CD4-positive, alpha-beta T cell treated with Interleukin-12 subunit alpha and Interleukin-12 subunit beta, for 1 hour (primary cell): ENCODE measurements at places on chromosomes 12 and 14.

GRCh38 chr14:61489932-61490331 lies 168.6 kb downstream of the PRKCH start:
- DNase-seq = no peak

DNA sequence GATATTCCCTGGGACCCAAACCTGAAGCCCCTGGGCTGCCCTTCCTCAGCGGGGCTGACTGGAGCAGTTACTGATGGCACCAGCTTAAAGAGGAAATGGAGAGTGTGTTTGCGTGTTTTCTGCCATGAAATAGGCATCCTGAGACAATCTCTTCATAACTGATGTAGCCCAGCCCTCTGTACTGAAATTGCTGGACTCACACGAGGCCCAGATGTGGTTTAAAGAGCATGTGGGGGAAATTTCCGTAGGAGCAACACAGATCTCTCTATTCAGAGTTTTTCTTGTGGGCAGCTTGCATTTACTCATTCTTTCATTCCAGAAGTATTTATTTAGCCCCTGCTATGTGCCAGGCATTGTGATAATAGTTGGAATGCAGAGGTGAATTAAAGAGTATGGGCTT lies 782.1 kb upstream of the TBX3 start:
- DNase-seq = no peak

- no peak for DNase-seq
These were observed 54.8 kb upstream of the CRY1 start for GRCh38 chr12:107148107-107148506.

DNA sequence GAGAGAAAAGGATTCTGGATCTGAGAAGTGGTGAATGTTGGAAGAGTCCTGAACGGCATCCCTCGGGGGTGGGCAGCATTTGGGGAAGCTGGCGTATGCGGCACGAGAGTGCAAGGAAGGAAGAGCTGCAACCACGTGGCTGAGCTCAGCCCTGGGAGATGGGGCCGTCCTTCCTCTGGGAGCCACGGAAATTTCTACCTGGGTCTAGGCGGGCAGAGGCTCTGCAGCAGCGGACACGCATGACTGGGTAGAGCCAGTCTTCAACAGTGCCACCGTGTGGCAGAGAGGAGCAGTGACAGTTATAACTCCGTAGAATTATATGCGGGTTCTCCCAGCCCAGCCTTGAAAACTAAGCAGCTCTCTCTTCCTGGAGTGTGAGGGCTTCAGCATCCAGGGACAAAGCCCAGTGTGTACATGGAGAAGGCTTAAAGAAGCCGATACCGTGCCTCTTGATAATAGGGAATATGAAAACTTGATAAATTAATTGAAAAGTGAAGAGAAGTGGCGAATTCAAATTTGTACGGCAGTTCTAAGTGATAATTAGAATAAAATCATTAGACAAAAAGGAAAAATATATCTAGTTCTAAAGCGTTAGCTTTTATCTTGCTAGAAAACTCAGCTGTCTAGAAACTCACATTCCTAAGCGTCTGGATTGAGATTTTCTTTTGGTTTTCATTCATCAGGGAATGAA lies 82.9 kb upstream of the STXBP6 start:
- DNase-seq = peak; percentile 51

GRCh38 chr14:88521818-88522217 lies 33.0 kb downstream of the PTPN21 start:
- no peak for DNase-seq

DNA sequence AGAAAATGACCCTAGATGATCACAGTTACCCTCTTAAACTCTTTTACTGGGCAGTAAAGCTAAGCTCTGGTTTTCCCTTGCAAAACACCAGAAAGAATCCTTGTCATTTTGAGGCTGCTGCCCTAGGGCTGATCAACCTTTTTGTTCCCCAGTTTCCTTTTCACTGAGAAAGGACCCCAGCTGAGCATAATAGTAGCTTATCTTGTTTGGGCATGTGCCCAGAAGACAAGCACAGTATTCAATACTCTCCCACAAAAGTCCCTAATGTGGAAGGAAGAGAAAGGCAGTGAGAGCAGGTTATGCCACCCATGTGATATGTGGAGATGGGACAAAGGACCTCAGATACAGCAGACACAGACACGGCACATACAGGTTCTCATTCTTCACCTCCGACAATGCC lies 332.6 kb upstream of the TMPO start:
- DNase-seq = no peak

DNA sequence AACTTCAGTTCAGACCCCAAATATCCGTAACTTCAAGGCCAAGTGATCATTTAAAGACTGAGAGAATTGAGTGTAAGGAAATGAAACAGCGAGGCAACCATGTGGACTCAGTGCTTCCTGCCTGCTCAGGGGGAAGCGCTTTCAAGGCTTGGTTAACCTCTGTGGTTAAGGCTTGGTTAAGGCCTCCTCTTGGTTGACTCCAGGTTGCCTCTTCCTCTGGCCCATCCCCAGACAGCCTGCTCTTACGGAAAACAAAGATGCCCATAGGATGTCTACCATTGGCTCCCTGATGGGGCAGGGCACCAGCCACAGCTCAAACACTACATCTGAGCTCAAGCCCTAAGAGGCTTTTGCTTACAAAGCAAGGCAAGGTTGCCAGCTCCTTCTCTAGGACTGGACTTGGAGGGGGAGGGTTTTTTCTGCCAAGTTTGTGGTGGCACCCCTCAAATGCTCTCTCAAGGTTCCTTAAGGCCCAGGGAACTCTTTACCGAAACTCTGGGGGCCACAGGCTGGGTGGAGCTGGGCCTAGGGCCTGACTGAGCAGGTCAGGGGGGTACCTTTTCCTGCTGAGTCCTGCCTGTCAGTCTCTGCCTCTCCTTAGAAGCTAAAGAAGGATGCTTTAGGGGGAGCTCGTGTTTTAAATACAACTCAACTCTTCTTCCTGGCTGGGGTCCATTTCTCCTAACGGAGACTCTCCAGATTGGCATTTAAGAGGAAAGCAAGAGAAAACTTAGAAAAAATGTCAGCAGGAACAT lies 13.7 kb downstream of the COL2A1 start:
- DNase-seq = peak; percentile 60

GRCh38 chr14:95699412-95699811 lies 13.2 kb downstream of the TCL1B start:
- no peak for DNase-seq

DNA sequence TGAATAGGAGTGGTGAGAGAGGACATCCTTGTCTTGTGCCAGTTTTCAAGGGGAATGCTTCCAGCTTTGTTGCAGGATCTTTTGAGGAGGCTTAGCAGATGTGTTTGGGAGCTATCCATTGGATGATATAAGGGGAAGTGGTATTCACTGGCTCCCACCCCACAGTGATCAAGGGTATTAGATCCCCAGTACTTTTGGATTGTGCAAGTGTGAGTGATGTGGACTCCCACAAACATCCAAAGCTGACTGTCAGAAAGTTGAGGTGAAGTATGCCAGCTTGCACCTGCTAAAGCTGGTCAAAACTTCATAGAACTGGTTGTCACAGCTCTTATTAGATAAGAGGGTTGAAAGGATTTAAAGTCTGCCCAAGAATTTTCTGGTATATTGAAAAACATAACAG lies 110.1 kb upstream of the BTG1 start:
- DNase-seq = no peak

GRCh38 chr12:46895726-46896125 lies 69.9 kb upstream of the SLC38A4 start:
- no peak for DNase-seq

DNA sequence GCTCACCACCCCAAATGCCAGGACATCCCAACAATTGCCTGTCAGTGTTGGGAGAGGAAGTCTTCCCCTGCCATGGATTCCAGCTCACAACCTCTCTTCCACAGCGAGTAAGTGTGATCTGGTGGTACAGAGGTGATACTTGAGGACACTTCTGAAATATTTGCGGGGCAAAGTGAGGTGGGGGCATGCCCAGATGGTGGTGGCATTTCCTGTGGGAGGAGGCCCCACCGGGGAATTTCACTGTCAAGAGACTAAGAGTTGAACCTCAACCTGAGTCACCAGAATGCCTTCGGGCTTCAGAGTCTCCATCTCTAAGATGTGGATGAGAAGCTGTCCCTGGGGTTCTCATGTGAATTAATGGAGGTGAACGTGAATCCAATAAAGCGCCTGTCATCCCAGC lies 122.3 kb upstream of the RFLNA start:
- no peak for DNase-seq

- DNase-seq = no peak
These were observed 336.3 kb downstream of the TMEM121 start for GRCh38 chr14:105862581-105863239.

DNA sequence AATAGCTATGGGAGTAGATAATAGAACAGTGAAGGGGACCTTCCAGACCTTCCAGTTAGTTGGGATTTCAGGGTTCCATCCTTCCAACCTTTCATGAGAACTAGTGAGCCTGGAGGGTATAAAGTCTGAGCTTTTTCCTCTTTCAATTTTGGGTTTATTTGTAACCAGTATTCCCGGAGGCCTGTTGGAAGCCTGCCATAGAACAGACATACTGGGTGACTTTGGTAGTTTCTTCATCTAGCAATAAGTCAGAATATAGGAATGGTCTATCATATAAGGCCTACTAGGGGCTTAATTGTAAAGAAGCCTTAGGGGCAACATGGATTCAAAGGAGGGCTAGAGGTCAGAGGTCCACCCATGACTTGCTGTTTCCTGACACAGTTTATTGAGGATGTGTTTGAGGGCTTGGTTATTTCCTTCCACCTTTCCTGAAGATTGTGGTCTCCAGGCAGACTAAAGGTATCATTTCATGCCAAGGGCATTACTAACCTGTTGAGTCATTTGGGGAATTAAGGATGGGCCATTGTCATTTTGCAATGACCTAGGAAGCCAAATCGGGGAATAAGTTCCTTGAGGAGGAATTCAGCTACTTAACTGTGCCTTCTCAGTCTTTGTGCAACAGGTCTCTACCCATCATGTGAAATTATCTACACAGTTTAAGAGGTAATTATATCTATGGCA lies 410.3 kb downstream of the SLC6A15 start:
- DNase-seq = no peak

DNA sequence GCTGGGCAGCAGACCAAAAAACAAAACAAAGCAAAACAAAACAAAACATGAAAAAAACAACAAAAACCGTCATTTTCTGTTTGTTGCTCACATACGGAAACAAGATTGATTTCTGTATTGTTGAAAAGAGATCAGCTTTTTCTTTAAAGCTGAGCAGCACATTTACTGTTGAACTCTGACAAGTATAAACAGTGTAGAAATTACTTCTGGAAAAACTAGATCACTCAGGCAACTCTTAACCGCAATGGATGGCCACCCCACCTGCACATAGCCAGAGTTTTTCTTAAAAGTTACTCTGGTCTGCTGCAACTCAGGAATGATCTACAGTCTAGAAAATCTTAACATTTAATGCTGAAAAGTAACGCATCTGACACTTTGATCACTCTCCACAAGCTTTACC lies 80.9 kb downstream of the PPM1H start:
- DNase-seq = no peak
